ENCODE measurements at places on chromosomes 2 and 18.

DNA sequence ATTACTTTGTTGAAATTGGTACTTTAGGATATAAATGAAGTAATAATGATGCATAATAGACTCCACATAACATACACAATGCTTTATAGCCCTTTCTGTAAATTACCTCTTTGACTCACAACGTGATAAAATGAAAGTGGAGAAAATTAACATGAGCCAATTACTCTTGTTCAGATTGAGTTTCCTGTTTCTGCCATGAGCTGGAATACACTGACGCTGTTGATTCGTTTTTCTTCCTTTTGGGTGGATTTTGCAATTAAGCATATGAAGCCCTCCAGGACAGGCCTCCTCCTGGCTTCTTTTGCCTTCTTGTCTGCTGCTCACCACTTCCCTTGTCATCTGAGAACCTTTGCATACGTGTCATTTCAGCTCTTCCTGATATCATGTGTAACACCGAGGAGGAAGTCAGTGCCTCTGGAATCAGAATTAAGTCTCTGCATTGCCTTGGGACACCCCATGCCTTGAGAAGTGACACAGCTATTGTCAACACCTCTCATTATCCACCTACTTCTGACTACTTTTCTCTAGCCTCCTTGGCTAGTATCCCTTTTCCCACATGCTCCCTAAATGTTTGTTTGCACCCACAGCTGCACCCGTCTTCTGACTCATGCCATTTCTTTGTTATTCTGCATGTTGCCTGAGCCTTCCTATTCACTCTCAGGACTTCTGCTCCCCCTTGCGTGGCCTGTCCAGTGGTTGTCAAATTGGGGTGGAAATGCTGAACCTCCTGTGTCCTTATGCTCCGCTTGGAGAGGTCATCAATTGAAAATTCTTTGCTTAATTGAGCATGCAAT lies 134.1 kb downstream of the FMNL2 start:
- DNase-seq = no peak

DNA sequence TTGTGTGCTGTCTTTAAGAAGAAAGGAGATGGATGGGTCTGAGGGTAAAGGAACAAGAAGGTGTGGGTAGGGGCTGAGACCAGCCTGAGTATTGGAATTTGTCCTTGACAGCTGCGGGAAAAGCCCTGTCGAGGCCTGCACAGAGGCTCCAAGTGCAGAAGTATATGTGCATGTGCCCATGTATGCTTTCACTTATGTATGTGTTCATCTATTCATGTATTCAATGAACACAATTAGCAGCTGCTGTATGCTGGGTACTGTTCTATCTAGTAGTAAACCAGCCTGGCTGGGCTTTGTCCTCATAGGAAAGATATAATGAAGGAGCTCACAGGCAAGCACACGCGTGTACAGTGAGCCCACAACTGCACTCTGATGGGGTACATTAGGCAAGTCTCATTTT lies 181.4 kb downstream of the CALCRL start:
- DNase-seq = no peak

DNA sequence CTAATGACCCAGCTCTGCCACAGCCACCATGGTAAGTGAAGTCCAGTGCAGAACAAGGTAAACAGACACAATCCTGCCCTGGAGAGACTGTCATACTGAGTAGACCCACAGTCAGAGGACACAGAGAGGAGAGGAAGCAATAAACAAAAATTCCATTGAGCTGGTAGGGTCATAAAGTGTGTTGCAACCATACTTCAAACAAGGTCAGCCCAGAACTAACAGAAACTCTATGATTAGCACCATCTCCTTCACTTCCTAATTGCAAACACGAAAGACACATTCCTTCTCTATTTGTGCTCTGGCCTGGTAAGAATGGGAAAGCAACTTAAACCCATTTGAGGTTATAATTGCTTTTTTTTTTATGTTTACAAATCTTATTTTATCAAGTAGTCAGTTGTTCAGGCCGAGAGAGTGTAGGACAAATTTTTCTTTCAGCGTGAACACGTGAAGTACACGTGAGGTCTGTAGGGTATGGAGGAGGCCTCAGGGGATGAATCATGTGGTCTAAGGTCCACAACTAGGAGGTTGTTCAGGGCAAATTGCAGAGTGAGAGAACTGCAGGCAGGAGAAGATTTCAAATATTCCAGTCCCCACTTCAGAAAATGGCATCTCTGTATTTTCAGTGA lies 71.4 kb upstream of the GLS start:
- no peak for DNase-seq

- no peak for DNase-seq
Measured at GRCh38 chr2:217445723-217446122, 557.1 kb downstream of the TNS1 start.

- no peak for DNase-seq
Measured at GRCh38 chr2:144382849-144383248, 137.1 kb downstream of the ZEB2 start.

DNA sequence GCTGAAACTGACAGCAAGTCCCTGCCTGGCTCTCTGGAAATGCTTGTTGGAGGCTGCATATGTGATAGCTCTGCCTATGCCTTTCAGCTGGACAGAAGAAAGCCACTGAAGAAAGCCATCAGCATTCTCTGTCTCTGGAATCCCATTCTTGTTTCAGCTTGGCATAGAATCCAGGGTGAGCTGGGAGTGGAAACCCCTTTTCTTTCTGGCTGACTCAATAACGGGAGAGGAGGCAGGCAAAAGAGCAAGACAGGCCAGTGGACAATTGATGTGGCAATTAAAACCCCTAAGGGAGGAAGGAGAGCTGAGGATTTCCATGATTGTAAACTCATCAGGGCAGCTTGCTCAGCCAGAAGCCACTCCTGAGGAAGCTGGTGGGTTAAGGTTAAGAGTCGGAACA lies 208.1 kb downstream of the CLIP4 start:
- DNase-seq = no peak

DNA sequence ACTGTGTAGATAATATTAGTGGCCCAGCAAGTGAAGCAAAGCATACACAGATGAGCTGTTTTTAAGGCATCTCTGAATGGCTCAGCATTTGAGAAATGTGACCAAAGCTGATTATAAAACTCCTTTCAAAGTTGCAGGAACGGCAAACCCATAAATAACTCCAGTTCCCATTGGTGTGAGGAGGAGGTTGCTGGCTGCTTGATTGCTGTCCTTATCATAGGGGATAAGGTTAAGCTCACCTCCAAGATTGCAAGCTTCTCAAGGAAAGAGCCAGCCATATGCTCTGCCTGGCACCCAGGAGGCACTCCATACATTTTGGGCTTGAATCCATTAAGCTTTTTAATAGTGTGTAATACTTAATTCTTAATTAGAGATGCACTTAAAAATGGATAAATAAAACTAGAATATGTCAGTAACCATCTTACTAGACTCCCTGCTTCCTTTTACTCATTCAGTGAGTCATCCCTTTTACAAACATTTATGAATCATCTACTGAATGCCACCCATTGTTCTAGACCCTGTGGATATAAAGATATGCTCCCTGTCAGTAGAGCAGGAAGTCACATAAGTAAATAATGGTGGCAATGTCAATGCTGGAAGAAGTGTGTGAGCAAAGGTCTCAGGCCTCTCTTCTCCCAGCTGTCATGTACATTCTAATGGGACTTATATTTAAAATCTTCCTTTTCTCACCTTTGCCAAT lies 99.3 kb downstream of the SPATS2L start:
- no peak for DNase-seq

- DNase-seq = no peak
Measured at GRCh38 chr2:208674919-208675318, 268.3 kb downstream of the PTH2R start.

DNA sequence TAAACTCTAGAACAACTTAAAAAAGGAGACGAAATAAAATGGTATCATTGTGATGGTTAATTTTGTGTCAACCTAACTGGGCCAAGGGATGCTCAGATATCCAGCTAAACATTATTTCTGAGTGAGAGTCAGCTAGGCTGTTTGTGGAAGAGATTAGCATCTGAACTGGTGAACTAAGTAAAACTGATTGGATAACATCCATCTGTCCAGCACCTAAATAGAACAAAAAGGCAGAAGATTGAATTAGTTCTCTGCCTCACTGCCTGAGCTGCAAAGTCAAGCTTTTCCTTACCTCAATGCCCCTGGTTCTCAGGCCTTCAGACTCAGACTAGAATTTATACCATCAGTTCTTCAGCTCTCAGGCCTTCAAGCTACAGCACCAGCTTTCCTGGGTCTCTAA lies 30.0 kb downstream of the PPP3R1 start:
- no peak for DNase-seq

DNA sequence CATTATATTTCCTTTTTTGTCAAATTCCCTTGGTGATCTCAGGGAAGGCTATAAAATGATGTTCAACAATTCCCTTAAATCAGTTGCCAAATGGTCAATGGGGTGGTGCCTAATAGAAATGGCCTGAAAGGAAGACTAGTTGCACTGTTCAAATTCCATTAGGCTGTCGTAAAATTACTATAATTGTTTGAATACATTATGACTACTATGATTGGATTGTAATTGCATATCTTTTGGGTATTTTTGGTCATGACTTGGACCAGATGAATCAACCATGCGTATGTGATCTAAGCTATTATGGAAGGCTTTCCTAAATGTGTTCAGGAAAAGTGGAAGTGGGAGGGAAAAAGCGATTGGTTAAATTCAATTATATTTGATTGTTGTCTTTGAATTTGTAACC lies 41.3 kb upstream of the KCNE4 start:
- DNase-seq = no peak

- no peak for DNase-seq
Measured at GRCh38 chr2:64094663-64095382, 49.4 kb downstream of the PELI1 start.

DNA sequence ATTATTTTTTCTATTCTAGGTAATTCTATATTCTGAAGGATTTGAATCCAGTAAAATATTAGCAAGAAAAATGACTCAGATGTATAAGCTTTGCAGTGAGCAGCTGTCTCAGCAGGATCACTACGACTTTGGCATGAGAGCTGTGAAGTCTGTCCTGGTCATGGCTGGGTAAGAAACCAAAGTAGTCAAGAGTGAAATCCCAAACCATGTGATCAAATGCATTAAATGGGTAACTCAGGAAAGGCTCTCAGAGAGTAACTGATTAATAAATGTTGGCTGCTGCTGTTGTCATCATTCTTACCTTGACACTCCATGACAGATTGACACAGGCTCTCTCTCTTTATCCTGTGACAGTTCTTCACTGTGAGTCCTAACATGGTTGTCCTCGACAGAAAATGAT lies 124.1 kb downstream of the DNAH6 start:
- DNase-seq = no peak
